Stimulated activated CD8-positive, alpha-beta memory T cell treated with anti-CD3 and anti-CD28 coated beads, Interleukin-4, amount 100 ng/mL, for 1 hour (primary cell): ENCODE measurements at places on chromosomes 5 and 9.

- DNase-seq = no peak
Observed at GRCh38 chr5:168457542-168457941, 28.7 kb upstream of the RARS1 start.

GRCh38 chr5:123482258-123482657 lies 29.7 kb upstream of the CSNK1G3 start:
- no peak for DNase-seq

DNA sequence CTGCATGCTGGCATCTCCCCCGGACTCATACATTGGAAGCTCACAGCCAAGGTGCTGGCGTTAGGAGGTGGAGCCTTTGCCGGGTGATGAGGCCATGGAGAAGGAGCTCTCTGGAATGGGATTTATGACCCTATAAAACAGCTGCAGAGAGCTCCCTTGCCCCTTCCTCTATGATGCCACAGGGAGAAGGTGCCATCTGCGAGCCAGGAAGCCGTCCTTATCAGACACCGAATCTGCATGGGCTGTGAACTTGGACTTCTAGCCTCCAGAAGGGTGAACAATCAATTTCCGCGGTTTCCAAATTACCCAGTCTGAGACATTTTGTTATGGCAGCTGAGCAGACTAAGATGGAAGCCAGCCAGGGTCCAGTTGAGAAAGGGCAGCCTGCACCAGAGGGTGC lies 381.2 kb upstream of the IRX1 start:
- DNase-seq = no peak

- DNase-seq = no peak
Observed at GRCh38 chr9:126673689-126674364, 60.1 kb downstream of the LMX1B start.
